ENCODE measurements at places on chromosomes 6 and 20. TPM values are rescaled to one million over a fixed set of nuclear protein-coding genes. Genes with fewer than 3 reads are reported as not detected.

DNA sequence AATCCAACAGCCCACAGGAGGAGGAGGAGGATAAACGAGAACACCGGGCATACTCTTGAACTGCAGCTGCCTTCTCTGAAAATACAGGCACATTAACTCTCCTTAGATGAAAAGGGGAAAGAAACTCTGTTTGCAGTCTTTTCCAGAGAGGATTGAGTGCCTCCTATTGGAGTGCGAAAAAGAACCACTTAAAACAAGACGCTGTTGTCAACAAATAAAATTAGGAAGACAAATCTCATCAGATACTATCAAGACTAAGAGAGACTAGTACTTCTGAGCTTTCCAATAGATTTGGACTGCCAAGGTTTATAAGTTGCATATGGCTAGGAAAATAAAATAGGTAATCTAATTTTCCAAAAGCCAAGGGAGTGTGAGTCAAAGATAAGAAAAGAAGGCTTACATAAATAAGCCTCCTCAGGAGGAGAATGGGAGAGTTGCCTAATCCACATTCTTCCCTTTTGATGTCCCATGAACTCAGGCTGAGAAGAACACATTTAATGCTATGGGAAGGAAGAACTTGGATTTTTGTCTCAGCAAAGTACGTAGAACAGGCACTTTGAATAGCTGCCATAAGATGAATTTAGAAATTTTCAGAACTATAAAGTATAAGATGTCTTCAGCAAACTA, 154.7 kb downstream of the ARHGAP18 start:
- no peak for DNase-seq

DNA sequence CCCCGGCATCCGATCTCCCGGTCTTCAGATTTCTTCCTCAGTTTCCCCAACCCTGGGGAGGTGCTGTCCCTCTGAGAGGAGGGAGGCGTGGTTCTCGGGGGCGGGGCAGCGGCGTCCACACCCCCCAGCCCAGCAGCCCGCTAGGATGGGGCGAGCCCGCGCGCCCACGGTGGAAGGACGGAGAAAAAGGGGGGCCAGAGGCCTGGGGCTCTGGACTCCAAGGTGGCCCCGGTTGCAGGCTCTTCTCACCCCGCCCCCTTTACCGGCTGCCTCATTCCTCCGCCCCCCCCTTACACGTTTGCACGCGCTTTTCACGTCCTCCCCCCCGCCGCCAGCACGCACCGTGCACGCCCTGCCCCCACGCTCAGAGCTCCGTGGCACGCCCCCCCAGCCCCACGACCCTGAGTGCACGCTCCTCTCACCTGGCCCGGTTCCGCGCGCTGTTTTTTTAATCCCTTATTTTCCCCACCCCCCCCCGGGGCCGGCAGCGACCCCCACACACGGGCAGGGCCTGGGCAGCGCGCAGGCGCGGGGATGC, 402 bp downstream of the ZBTB12 start:
- peak; percentile 85 for DNase-seq

- no peak for DNase-seq
Observed at GRCh38 chr20:37729909-37730308, 36.1 kb downstream of the CTNNBL1 start.

DNA sequence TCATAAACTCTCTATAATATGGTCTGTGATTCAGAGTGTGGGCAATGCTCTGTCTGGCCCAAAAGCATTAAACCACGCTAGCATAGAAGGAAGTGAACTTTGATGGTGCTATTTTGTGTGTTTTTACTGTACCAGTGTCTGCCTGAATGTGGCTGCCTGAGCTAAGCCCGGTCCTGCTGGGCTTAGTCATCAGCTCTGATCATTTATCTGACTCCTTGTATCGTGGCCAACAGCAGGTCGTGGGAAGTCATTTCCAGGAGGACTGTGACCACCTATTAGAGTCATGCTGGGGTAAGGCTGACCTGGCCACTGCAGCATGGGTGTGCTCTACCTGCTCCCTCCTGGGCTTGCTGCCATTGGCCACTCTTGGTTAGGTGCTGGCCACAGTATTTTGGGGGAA, 239.1 kb upstream of the CEP162 start:
- DNase-seq = no peak

GRCh38 chr6:14948586-14949245, 297.2 kb upstream of the JARID2 start:
- no peak for DNase-seq

DNA sequence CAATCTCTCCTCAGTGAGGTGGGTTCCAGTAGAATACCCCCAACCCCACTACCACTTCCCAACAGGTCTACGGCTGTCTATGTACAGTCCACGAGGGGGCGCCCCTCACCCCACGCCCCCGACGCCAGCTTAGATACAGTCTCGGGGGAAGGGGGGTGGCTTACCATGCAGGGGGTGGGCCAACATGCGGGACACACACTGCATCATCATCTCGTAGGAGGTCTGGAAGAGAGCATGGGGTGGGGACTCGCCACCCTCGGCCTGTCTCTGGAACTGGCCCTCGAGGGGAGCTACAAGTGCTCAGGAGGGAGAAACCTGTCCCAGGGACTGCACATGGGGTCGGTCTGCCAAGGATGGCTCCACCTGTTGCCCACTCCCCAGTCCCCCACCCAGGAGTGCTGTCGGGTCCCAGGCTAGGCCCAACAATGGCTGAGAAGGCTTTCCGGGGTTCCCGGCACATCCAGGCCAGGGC, 8.5 kb downstream of the MTCH1 start:
- no peak for DNase-seq

DNA sequence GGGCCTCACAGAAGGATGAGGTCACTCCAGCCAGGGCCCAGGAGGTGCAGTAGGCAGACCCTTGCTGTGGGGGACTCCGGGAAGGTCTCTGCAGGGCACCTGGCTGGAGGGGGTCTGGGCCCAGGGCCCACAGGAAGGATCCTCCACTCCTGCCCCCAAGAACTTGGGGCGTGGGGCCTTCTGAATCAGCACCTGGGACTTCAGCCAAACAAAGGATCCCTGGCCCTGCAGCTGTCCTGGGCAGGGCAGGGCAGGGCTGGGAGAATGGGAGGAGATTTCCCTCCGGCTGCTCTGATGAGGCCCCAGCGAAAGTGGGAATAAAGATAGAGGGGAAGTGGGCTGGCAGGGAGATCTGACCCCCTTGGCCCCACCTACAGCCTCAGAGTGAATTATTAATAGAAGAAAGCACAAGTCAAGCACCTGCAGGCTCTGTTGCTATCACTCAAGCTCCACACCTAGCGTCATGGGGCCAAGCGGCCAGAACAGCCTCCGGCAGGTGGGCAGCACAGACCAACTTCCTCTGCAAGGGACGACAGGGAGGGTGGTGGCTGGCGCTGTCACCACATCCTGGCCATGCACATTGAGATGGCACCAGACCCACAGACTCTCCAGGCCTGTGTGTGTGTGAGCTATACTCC, 61.6 kb upstream of the MRPS10 start:
- peak; percentile 83 for DNase-seq

- DNase-seq = no peak
Observed at GRCh38 chr20:23658989-23659609, 21.3 kb upstream of the CST3 start.

DNA sequence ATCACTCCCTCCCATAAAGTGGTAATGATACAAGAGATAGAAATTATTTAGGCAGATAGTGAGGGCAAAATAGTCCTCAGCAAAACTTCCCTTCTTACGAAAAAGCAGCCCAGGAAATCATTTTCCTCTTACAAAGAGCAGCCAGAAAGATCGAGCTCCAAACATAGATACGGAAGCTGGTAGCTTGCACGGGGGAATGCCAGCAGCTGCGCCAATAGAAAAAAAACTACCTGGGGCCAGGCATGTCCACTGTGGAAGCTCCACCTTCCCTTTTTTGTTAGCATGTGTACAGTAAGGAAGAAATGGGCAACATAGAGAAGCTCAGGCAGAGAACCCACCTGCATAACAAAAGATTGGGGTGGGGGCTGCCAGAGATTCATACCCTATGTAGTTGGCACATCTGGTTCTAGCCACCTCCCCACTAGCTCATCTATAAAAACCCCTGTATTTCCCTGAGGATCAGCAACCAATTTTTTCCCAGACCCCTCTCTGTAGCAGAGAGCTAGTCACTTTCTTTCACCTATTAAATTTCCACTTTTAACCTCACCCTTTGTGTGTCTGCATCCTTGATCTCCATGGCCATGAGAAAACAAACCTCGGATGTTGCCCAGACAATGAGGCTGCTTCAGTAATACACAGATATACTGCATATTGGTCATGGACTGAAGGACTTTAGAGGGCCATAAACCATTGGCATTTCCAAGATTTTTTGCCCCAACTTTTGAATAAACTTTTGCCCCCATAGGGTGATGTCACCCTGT, 52.1 kb downstream of the SOD2 start:
- DNase-seq = no peak

GRCh38 chr6:148779142-148779562, 32.3 kb downstream of the UST start:
- DNase-seq = no peak

DNA sequence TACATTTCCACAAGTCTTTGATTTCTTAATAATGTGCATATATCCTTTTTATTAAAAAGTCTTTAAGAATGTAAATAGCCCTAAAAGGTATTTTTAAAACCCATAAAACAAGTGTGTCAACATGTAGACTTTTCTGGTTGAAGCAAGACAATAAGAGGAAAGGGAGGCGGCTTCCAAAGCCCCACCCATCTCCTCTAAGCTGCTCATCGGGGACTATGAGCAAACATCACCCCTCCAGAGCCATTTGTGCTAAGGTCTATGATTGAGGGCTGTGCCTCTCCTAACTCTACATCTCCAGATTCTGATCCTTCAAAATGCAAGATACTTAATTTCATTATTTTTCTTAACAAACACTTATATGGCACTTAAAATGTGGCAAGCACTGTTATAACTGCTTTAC, 2.5 kb upstream of the NAA20 start:
- DNase-seq = no peak

- DNase-seq = no peak
Observed at GRCh38 chr6:56528412-56528841, 114.3 kb downstream of the DST start.

GRCh38 chr6:37576336-37576737, 76.6 kb upstream of the CCDC167 start:
- DNase-seq = no peak

GRCh38 chr6:53112404-53112803, 36.2 kb downstream of the GCM1 start:
- DNase-seq = no peak

- DNase-seq = no peak
Observed at GRCh38 chr6:35392773-35393672, 50.7 kb downstream of the PPARD start.

DNA sequence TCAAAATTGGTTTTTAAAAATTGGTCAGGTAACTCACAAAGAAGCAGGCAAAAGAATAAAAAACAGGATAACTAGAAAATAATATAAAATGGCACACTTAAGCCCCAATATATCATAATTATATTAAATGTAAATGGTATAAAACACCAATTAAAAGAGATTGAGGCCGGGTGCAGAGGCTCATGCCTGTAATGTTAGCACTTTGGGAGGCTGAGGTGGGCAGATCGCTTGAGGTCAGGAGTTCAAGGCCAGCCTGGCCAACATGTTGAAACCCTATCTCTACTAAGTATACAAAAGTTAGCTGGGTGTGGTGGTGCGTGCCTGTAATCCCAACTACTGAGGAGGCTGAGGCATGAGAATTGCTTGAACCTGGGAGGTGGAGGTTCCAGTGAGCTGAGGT, 36.1 kb downstream of the TCP11 start:
- DNase-seq = no peak

- peak; percentile 67 for DNase-seq
Observed at GRCh38 chr6:6723921-6724538, 135.5 kb downstream of the LY86 start.

The SPTLC3 gene
- 18.5 TPM for total RNA-seq

The MUC22 gene
- total RNA-seq = not detected

The FERMT1 gene
- 12.4 TPM for total RNA-seq

The KCNG1 gene
- total RNA-seq = 17.7 TPM

The POLR1H gene
- 33.8 TPM for total RNA-seq

The CAPN11 gene
- total RNA-seq = 0.67 TPM

The BPIFA1 gene
- total RNA-seq = not detected

The PDE7B gene
- total RNA-seq = 1.4 TPM

The DPPA5 gene
- not detected for total RNA-seq

The TMEM200A gene
- 3.4 TPM for total RNA-seq

The KCTD20 gene
- total RNA-seq = 36.2 TPM

The ZNF831 gene
- total RNA-seq = 1.7 TPM

The HTR1E gene
- total RNA-seq = not detected

The RSPO3 gene
- 1.9 TPM for total RNA-seq

The GNAS gene
- 889 TPM for total RNA-seq

The KHDRBS2 gene
- total RNA-seq = 0.47 TPM

The SLC17A2 gene
- not detected for total RNA-seq

The RUNX2 gene
- 1.4 TPM for total RNA-seq

The UBE2C gene
- 24.8 TPM for total RNA-seq

The RBBP8NL gene
- 16.2 TPM for total RNA-seq
